KBM-7 (cell line): ENCODE measurements at places on chromosomes 16 and 17.

GRCh38 chr17:39738983-39739884, 1.5 kb downstream of the GRB7 start:
- no peak for DNase-seq

DNA sequence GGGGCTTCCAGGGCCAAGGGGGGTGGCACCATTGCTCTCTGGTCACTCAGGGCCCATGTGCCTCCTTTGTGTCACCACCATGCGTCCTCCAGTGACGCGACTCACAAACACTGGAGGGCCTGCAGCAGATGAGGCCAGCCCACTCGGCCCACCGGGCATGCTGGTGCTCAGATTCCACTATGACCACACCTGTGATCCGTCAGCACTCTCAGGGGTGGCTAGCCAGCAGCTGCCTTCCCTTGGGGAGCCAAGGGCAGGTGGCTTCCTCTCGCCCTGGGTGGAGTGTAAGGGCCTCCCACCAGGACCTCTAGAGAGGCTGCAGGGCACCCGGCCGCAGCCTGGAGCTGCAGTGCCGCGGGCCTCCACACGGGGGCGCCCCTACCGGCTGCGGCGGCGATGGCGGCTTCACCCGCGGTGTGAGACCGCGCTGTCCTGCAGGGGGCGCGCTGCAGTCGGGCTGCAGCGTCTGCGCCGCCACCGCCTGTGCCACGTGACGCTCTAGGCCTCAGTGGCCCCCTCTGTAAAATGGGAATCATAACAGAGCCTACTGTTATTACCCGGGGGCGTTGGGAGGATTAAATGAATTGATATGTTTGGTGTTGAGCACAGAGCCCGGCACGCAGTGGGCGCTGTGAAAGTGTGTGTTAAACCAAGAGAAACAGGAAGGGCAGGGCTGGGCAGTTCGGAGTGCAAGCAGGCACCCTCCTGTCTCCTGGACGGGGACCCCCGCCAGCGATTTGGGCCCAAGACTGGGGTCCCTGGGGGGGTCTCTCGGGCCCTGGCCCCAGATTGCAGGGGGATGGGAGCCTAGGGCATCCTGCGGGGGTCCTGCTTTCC, 192.4 kb upstream of the GSE1 start:
- peak; percentile 84 for DNase-seq

- no peak for DNase-seq
Observed at GRCh38 chr16:86167061-86167460, 268.1 kb downstream of the IRF8 start.

DNA sequence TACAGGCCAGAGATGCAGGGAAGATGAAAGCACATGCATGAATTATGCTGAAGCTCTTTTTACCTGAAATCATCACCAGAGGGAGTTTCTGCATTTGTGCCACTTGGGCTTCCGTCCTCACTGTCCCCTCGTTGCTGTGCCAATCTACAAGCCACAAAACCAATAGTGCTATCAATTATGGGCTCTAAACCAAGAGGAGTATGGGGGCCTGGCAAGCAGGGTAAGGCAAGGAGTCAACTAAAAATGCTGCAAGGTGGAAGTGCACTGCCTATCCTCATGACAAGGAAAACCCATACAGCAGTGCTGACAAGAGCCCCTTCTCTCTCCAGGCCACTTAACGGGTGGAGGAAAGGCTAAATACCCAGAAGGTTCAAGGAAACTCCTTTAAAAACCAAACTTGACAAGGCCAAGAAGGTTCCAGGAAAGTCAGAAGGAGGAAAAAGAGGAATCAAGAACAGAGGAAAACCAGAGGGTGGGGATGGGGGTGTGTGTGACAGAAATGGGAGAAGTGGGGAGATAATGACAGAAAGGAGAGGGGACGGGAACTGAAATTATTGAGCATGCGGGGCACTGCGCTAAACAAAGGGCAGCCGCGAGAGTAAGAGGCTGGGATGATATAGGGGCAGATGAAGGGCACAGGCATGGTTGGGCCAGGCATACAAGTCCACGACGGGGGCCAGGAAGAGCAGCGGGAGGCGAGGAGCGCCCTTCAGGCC, 674 bp downstream of the C17orf75 start:
- DNase-seq, result peak; percentile 56

- no peak for DNase-seq
Observed at GRCh38 chr16:78485188-78485916, 385.9 kb downstream of the WWOX start.

DNA sequence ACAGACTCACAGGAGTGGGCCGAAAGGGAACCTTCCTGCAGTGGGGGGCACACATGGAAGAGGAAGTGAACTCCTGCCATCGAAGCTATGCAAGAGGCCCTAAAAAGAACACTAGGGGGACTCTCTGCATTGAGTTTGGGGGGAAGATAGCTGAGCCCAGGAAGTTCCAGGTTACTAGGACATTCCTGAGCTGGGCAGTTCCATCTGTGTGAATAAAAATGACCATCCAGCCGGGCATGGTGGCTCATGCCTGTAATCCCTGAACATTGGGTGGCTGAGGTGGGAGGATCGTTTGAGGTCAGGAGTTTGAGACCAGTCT, 211.8 kb downstream of the ZNF423 start:
- DNase-seq, result peak; percentile 3

- DNase-seq, result no peak
Observed at GRCh38 chr17:40884708-40885512, at the start of gene KRT20. Gene KRT20, minus strand, starts transcription at chr17:40885242. Its CDS starts 57 bp downstream, at chr17:40885185.

GRCh38 chr16:9957433-9957832, 224.8 kb downstream of the GRIN2A start:
- no peak for DNase-seq

- DNase-seq, result no peak
Observed at GRCh38 chr17:37301288-37301687, 74.5 kb upstream of the C17orf78 start.

DNA sequence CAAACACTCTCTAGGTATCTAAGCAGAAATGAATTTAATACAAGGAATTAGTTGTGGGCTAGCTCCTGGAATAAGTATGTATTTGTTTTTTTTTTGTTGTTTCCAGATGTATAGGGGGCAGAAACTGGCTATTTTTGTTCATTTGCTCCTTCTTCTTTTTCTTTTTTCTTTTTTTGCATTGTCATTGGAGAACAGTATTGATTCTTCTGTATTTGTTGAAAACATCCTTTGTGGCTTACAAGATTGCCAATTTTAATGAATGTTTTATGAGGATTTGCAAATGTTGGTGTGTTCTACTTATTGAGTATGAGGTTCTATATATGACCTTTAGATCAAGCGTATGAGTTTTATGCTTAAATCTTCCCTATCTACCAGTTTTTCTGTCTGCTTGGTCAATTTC, 5.6 kb upstream of the PCTP start:
- no peak for DNase-seq

DNA sequence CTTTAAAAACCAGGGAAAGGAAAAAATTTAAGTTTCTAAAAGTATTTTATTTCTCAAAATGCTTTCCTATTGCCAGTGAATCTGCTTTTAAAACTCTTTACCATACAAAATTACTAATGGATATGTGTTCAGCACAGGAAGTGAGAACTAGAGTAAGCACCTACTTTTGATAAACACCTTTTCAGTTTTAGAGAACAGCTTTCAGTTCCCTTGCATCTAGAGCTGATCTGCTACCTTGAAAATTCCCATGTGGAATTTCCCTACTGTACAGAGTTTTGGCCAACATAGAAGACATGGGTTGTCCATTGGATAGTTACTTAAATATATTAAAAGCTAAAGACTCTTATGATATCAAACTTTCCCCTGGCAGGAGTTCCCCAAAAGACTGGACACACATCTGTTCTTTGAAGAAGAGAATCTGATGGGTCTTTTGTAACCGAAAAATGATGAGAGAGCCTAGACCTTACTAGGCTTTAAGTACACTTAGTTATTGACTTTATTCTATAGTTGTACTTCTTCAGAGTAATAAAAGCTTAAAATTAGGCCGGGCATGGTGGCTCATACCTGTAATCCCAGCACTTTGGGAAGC, 112.1 kb upstream of the CNTNAP4 start:
- DNase-seq, result no peak

DNA sequence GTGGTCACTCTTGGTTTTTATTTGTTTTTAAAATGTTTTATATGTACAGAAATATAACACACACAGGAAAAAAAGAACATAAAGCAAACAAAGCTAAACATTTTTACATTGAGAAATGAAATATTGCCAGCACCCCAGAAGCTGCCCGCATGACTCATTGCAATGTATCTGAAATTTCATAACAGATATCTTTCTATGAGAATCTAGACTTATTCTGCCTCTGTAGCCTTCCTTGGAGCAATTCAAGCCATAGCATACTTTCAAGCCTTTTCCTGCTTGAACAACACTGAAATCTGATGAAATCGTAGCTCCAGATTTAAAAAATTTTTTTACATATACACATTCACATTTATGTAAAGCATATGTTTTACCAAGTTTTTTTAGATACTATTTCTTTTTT, 86.9 kb downstream of the RBBP6 start:
- DNase-seq, result no peak

- peak; percentile 67 for DNase-seq
Observed at GRCh38 chr17:39653662-39654331, 11.4 kb upstream of the TCAP start.

DNA sequence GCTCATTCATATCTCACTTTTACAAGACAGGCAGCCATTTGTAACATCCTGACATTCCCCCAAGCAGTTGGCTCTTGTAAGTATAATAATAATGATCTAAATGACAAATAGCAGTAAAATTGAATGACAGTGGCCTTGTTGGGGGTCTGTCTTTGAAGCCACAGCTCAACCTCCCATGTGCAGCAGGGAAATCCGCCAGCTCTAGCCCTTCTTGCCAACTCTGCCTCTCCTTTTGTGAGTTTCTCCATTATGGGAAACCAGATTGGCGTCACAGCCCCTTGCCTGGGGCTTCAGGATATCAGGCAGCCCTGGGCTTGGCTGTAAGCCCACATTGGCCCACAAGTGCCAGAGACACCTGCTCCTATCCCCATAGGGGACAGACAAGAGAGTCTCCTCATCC, 70.4 kb upstream of the CACNG5 start:
- no peak for DNase-seq

GRCh38 chr17:68482576-68483041, 25.3 kb upstream of the WIPI1 start:
- no peak for DNase-seq

GRCh38 chr16:48959204-48959603, 322.4 kb downstream of the CBLN1 start:
- no peak for DNase-seq

DNA sequence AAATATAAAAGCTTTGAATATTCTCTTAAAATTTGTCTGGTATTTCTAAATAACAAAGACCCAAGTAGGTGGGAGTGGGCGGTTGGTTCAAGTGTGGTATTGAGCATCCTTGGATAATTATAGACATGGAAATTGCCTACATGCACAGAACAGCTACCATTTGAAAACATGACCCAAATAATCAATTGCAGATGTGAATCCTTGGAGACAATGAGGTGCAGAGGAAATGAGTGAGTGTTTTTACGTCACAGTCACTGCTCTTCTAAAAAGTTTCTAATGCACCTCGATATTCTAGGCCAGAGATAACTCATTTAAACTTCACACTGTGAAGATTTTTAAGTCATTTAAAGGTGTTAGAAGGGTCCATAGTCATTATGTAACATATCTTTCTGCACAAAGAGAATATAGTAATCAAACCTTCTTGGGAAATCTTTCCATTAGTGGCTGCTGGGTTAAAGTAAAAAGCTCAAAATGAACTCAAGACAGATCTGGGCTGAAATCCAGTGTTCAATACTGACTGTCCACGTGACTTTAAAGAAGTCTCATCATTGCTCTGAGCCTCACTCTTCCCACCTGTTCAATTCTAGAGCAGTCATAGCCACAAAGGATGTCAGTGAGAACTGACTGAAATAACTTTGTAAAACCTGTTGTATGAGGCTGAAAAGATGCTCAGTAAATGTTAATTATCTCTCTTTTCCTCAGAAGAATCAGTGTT, 144.5 kb downstream of the CDH11 start:
- DNase-seq, result no peak
